ENCODE measurements at places on chromosomes 1 and 21. TPM values are rescaled to one million over a fixed set of nuclear protein-coding genes. Genes with fewer than 3 reads are reported as not detected.

DNA sequence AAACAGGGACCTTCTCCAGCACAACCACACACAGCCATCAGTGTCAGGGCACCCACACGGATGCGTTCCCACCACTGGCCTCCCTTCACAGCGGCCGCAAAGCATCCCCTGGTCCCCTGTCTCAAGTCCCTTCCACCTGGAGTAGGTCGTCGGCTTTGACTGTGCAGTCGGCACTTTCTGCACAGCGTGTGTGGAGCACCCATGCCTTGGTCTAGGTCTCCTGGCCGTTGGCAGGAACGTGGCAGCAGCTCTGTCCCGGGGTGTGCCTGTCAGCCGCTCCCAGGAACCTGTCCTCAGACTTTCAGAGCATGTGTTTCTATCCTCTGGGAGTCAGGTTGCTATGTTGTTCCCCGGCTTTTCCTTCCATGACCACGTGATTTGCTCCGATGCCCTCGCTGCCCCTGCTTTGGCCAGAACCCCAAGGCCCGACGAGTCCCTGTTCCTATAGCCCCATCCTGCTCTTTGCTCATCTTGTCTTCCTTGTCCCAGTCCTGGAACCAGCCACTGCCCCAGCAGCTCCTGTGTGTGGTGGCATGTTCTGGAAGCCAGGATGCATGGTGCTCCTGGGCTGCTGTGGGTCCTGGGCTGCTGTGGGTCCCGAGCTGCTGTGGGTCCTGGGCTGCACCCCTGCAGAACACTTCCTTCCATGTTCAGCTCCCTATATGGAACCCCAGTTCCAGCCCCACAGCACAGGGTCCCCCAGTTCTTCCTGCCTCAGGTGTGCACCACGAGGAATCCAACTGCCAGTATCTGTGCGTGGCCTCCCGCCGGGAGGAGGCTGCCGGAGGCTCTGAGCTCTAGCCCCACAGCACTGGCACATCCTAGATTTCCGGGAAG is 84.2 kb upstream of the COL6A1 start:
- DNase-seq = no peak

LYPLA2 gene
- 91.7 TPM for total RNA-seq

- DNase-seq = no peak
Observed at GRCh38 chr21:21373969-21374368, 375.8 kb downstream of the NCAM2 start.

DNA sequence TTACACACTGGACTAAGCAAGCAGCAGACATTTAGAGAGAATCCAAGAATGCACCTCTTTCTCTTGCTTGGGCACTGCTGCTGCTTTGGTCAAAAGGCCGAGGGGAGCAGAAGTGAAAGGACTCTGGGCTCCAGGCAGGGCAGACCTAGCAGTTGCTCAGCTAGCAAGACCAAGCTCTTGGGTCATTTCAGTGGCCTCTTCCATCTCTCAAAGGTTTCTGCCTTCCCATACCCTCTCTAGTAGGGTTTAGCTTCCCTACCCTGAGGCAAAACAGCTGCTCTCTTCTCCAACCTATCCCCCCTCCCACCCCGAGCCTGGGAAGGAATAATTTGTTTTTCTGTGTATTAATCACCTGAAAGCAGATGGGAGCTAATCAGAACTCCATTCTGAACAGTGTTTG is 25.8 kb downstream of the TFAP2E start:
- no peak for DNase-seq

CELA2B gene
- not detected for total RNA-seq

CD53 gene
- not detected for total RNA-seq

- DNase-seq = peak; percentile 17
Observed at GRCh38 chr21:45112371-45112770, 38.0 kb downstream of the ADARB1 start.

GRCh38 chr1:1569341-1569740 is 5.3 kb downstream of the SSU72 start:
- DNase-seq = no peak

MYCL gene
- 3.3 TPM for total RNA-seq

DNA sequence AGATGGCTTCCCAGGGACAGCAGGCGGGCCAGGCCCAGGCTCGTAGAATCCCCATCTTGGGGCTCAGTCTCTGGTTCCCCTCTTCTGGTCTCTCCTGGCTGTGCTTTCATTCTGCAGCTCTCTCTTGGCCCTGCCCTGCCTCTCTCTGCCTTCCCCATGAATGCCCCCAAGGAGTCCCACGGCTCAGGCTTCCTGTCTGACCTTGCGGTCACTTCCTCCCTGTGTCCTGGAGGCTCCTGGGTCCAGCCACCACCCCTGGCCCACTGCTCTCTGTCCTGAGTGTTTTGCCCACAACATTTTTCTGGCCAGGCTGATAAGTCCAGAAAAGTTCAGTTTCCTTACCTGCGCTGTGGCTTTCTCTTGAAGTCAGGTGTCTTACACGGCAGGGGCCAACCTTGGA is 29.1 kb downstream of the PIGP start:
- no peak for DNase-seq

GRCh38 chr1:197923038-197923437 is 5.9 kb downstream of the LHX9 start:
- DNase-seq = no peak

DNA sequence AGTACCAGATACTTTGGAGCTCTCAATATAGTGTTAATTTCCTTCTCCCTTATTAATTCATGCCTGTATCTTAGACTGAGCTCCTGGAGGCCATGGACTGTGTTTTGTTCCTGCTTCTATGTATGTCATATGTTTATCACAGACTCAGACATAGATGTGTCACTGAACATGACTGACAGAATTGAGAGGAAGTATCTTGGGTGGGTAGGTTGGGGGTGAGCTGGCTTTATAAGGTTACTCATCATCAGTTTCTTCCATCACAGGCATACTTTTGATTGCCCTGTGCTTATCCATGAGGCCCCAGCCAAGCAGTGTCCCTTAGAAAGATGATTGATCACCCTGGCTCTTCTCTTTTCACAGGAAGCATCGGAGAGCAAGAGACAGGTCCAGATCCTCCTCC is 5.6 kb upstream of the SH3D21 start:
- no peak for DNase-seq

DNA sequence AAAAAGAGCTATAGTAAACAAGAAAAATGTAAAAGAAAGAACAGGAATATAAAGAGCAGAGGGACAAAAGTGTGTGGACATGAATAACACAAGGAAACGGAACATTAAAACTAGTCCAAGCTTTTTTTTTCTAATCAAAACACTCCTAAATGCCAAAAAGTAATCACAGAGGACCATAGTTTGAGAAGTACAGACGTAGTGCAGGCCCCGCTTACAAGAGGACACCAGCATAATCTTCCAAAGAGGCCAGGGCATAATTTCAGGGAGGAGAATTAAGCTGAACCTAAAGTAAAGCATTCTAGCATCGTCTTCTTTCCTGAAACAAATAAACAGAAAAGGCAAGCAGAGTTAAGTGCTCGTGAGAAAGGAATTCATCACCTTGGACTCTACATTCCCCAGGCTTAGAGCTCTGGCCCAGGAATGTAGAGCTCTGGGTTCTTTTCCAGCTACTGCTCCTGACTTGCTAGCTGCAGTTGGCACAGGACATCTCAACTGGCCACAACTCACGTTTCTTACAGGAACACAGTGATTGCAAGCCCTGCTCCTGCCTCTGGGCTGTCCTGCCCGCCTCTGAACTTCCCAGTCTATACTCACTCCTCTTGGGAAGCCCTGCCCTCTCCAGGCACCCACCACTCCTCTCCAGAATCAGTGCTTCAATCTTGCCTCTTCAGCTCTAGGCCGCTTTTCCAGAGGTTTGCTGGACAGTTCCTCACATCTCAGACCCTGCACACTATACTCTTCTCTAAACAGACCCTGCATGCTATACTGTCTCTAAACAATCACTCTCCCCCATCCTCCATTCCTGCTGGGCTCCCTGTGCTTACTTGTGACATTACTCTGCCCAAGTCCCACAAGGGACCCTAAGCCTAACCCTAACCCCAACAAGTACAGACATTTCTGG is 9.8 kb downstream of the RGS8 start:
- DNase-seq = peak; percentile 25

GRCh38 chr21:29676395-29676794 is 263.4 kb downstream of the GRIK1 start:
- no peak for DNase-seq

- no peak for DNase-seq
Observed at GRCh38 chr1:157156058-157156541, 17.9 kb upstream of the ETV3 start.

AJAP1 gene
- 0.34 TPM for total RNA-seq

GRCh38 chr21:33682992-33683627 is 40.8 kb downstream of the ITSN1 start:
- DNase-seq = peak; percentile 99

GRCh38 chr1:220841293-220841692 is 38.0 kb upstream of the HLX start:
- no peak for DNase-seq

DNA sequence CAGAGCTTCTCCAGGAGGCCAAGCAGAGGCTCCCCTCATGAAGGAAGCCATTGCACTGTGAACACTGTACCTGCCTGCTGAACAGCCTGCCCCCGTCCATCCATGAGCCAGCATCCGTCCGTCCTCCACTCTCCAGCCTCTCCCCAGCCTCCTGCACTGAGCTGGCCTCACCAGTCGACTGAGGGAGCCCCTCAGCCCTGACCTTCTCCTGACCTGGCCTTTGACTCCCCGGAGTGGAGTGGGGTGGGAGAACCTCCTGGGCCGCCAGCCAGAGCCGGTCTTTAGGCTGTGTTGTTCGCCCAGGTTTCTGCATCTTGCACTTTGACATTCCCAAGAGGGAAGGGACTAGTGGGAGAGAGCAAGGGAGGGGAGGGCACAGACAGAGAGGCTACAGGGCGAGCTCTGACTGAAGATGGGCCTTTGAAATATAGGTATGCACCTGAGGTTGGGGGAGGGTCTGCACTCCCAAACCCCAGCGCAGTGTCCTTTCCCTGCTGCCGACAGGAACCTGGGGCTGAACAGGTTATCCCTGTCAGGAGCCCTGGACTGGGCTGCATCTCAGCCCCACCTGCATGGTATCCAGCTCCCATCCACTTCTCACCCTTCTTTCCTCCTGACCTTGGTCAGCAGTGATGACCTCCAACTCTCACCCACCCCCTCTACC is 19.1 kb downstream of the CSF1 start:
- no peak for DNase-seq

GRCh38 chr1:10672343-10673050 is 123.9 kb downstream of the CASZ1 start:
- DNase-seq = no peak

DNA sequence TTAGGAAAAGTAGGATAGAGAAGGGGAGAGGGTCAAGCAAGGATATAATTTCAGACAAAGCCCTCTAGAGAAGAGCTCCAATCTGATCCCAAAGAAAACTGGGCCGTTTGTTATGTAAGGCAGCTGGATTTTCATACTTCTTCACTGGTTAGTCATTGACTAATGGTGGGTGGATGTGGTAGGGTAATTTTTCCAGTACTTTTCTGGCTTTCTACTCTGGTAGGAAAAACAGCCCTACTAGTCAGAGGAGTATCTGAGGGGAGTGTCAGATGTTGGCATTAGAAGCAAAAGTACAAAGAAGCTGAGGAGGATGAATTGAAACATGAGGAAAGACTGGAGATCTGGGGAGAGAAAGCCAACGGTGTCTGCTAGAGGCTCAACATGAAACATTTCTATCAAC is 145.3 kb downstream of the TNFSF18 start:
- peak; percentile 89 for DNase-seq

DNA sequence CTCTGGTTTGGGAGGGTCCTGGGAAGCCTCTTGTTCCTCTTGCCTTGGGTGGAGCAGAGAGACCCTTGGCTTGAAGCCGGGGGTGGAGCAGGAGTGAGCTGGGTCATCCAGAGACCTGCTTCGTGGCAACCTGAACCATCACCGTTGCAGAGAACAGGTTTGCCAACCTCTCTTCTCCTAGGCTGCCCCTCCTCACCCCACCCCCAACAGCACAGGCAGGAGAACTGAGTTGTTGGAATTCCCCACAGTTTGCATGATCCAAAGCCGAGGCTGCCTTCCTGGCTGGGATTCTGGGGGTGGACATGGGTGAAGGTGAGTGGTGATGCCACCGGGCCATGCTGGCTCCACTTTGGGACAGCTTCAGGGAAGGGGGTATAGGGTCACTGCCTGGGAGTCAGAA is 2.2 kb downstream of the WNT4 start:
- no peak for DNase-seq

DNA sequence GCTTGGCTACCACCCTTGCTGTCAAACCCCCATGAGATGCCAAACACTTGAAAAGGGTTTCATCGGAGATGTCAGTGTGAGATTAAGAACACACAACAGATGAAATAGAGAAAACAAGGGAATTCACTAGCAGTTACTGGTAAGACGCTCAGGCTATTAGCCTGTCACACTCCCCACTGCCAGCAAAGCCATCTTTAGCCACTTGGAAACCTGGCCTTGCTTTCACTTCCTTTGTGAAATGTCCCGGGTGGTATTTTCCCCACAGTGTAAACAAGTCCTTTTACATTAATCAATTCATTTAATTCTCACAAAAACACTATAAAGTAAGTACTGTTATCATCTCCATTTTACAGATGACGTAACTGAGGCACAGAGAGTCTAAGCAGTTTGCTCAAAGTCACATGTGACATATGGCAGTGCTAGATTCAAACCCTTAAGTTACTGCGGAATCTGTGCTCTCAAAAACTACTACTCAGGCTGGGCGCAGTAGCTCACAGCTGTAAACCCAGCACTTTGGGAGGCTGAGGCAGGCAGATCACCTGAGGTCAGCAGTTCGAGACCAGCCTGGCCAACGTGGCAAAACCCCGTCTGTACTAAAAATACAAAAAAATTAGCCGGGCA is 32.7 kb upstream of the KHDRBS1 start:
- no peak for DNase-seq

DNA sequence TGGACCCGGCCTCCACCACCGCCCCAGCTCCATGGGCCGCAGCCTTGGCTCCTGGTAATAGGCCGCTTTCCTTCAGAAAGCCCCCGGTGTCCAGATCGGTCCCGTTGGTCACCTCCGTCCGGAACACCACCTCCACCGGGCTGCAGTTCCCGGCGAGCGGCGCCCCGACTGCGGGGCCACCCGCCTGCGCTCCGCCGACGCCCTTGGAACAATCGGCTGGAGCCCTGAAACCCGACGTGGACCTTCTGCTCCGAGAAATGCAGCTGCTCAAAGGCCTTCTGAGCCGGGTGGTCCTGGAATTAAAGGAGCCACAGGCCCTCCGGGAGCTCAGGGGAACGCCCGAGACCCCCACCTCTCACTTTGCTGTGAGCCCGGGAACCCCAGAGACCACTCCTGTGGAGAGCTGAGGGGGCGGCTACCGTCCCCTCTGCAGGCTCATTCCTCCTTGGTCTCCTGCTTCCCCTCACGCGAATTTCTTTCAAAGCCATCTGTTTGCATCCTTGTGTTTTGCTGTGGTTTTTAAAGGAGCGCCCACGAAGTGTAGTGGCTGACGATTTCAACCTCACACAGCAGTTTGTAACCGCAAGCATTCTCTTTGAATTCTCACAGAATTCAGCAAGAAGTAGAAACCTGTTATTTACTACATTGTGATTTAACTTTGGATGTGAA is 6.0 kb downstream of the FCRLB start:
- DNase-seq = peak; percentile 90

GRCh38 chr1:206435445-206435844 is 34.8 kb upstream of the IKBKE start:
- DNase-seq = no peak

- no peak for DNase-seq
Observed at GRCh38 chr1:214550857-214551435, 456 bp downstream of the PTPN14 start.

CHRNB2 gene
- total RNA-seq = 0.24 TPM

- DNase-seq = peak; percentile 14
Observed at GRCh38 chr1:95117207-95118066, at the start of gene TLCD4. TSS of gene TLCD4 (plus strand) at chr1:95117355. CDS start at chr1:95143902, 26,547 bp downstream.

ARMH1 gene
- 2.5 TPM for total RNA-seq

TXNDC12 gene
- 66.8 TPM for total RNA-seq

ZBTB8A gene
- total RNA-seq = 5.2 TPM
